ENCODE measurements at places on chromosomes 13 and 19. TPM values are rescaled to one million over a fixed set of nuclear protein-coding genes. Genes with fewer than 3 reads are reported as not detected.
A peak's percentile ranks its signal among the peaks of the same experiment; 100 is the strongest.

DNA sequence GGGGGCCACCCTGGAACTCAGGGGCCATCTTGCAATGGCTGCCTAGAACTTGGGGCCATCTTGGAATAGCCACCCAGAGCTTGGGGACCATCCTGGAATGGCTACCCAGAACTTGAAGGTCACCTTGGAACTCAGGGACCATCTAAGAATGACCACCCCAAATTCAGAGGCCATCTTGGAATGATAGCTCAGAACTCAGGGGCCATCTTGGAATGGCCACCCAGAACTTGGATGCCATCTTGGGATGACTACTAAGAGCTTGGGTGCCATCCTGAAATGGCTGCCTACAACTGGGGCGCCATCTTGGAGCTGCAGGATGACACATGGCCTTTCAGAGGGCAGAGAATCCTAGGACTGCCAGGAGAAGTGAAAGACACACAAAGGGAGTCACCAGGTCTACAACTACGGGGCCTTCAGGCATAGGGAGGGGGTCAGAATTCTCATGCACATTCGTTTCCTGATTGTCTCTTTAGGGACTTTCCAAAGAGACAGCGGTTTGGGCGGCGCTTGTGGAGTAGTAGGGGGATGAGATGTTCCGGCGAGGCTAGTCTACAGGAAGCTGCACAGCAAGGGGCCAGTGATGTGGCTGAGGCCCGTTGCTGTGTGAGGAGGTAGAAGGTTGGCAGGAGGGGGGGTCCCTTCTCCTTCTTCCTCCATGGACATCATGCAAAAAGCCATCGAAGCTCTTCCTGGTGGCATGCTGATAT, 125.0 kb downstream of the IER2 start:
- DNase-seq: no peak

Gene LIN37
- 21.4 TPM for polyA plus RNA-seq

DNA sequence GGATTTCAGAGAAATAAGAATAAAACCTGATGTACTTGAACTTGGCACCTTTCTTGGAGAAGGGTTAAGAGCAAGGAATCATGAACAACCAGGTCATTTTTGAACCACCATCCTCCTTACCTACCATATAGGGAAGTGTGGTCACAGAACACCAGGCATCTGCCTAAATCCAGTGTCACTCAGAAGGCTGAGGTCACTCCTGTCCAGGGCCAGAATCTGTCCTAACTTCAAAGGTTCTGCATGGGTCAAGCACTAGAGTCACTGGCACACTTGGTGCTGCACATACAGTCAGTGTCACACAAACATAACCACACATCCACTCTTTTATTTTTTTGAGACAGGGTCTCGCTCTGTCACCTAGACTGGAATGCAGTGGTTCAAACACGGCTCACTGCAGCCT, 1.6 kb downstream of the ZNF565 start:
- DNase-seq: no peak

- DNase-seq: peak; percentile 15
Measured at GRCh38 chr19:21202865-21203494, 61.1 kb downstream of the ZNF431 start.

Gene MAMSTR
- polyA plus RNA-seq: 0.94 TPM

DNA sequence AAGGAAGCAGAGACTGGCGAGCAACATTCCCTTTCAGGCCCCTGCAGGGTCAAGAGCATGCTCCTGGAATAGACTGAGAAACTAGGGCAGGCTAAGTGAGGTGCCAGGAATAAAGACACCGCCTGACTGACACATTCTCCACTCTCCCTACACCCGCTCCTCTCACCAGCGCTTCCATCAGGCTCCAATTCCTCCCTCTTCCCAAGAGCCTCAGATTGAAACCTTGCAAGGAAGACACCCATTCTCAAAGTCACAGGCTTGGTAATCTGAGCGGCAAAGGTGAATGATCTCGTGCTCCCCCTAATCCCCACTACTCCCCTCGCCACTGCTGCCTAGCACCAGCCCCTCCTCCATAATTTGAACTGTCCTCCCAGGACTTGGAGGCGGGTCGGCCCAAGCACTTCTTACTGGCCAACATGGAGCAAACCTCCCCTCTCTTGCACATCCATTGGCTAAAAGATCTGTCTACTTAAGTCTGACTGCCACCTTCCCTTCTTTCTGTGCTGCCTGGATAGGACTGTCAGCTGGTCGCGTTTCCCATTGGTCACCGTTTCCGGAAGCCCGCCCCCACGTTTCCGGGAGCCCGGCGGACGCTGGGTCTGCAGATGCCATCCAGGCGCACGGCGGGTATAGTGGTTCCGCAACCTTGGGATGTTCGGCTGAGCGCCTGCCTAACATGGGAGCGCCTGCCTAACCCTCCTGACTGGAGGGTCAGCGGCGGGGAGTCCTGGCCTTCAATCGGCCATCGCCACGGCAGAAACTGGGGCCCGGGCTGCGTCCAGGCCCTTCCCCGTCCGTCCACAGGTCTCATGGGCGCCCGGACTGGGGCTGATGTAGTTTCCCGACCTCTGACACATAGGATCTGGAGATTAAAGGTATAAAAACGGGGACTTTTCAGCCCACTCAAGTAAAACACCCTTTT, 33.6 kb downstream of the ZNF383 start:
- peak; percentile 91 for DNase-seq

DNA sequence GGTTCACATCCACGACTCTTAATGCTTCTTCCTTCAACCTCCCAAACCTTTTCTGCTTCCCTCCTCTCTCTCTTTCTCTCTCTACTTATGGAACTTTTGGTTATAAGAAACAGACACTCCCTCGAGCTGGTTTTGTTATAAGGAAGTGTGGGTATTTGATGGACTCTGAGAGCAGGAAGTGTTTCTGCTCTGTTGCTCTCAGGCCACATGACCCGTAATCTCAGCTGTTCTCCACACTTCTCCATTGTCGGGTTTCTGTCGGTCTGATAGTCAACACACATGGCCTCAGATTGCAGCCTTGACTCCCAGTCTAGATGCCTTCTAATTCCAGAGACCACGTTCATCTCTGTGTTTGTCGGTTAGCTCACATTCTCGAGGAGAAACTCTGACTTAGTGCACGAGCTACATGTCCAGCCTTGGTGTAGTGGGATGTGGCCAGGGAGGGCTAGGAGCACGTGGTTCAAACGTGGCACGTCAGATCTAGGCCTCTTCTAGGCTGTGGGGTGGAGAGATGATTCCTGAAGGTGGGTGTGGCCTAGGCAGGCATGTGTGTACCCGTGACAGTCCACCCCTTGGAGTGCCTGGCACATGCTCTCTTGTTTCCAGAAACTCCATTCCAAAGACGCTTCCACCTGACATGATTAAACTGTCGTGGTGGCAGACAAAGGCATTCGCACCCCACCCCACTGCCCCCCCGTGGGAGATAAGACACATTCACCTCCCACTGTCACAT, 26.3 kb downstream of the CNFN start:
- no peak for DNase-seq

Gene ZFP28
- polyA plus RNA-seq: 1.8 TPM

- DNase-seq: no peak
Measured at GRCh38 chr19:47625650-47626049, 16.7 kb downstream of the BICRA start.

GRCh38 chr19:35671818-35672217, 5.5 kb downstream of the UPK1A start:
- DNase-seq: no peak

Gene EBI3
- polyA plus RNA-seq: 1.8 TPM

- no peak for DNase-seq
Measured at GRCh38 chr19:5809053-5809452, 4.2 kb downstream of the NRTN start.

DNA sequence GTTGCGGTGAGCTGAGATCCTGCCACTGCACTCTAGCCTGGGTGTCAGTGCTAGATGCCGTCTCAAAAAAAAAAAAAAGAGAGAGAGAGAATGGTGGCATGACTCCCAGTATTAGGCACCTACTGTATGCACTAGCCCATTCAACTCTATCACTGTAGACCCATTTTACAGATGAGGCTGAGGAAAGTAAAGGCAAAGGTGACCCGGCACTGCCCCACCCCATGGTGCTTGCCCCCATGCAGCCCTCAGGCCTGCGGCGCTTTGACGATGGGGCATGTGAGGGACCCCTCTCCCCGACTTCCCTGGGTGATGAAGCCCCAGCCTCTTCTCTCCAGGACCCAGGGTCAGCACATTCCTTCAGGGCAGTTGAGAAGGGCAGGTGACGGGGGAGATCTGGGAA, 7.3 kb downstream of the NPAS1 start:
- no peak for DNase-seq

DNA sequence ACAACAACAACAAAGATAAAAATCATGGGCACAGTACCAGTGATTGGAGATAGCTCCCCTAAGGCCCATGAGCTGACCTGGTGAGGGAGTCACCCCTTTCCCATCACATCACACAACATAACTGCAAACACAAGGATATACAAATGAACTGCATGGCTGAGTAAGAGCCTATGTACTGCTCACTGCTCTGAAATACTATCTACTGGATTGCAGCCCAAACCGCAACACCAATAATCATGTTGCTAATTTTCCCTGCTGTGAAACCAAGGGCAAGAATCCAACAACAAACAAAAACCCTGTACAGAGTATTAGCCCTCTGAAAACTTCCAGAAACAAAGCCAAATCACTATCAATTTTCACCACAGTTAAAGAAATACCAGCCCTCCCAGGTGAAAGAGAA, 1893.2 kb downstream of the PCDH9 start:
- no peak for DNase-seq

Gene SOX1
- polyA plus RNA-seq: not detected

GRCh38 chr19:22622901-22623840, 11.0 kb upstream of the ZNF492 start:
- DNase-seq: no peak

DNA sequence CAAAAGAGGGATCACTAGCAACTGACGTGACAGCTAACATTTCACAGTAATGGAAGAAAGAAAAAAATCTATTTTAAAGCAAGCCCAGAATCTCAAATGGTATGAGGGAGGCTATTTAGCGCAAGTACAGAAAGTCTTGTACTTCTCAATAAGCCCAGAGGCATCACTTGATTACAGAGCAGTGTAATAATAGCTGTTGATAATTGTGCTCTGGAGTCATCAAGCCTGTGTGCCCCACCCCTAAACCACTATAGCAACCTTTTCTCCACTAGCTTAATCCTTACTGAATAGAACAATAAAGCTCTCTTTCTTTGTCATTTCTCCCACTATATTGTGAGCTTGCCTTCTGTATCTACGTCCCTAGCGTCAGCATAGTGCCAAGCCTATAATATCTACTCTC, 56.6 kb downstream of the FREM2 start:
- DNase-seq: no peak

- no peak for DNase-seq
Measured at GRCh38 chr13:112876305-112877000, 92.6 kb upstream of the MCF2L start.

GRCh38 chr13:47249266-47249665, 352.4 kb upstream of the HTR2A start:
- no peak for DNase-seq

Gene RFC3
- polyA plus RNA-seq: 7.3 TPM

Gene PEX11G
- polyA plus RNA-seq: 1.9 TPM

- no peak for DNase-seq
Measured at GRCh38 chr13:26052337-26052736, 521 bp upstream of the SHISA2 start.

Data from endothelial cell of umbilical vein (primary cell).